ENCODE measurements at places on chromosomes 2 and 18. TPM values are rescaled to one million over a fixed set of nuclear protein-coding genes. Genes with fewer than 3 reads are reported as not detected.

The ACTG2 gene
- 4.6 TPM for polyA plus RNA-seq

- DNase-seq, result no peak
These were observed 51.2 kb downstream of the MYO3B start for GRCh38 chr2:170229125-170229524.

DNA sequence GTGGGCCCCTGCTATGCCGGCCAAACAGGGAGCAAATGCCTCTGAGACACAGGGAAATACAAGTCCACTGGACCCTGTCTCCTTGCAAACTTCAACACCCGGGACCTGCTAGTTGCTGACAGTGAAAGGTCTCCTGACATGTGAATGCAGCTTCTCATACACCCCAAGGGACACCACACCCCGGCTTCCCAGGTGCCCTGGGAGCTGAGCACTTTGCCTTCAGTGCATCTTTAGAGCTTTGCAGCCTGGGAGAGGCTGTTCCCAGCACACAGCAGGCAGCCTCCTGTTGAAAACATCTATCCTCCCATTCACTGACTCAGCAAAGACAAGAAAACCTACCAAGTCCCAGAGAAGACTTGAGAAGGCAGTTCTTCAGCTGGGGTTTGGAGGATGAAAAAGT is 143.4 kb downstream of the COL6A3 start:
- DNase-seq, result no peak

The TMEM163 gene
- polyA plus RNA-seq, result 2.1 TPM

DNA sequence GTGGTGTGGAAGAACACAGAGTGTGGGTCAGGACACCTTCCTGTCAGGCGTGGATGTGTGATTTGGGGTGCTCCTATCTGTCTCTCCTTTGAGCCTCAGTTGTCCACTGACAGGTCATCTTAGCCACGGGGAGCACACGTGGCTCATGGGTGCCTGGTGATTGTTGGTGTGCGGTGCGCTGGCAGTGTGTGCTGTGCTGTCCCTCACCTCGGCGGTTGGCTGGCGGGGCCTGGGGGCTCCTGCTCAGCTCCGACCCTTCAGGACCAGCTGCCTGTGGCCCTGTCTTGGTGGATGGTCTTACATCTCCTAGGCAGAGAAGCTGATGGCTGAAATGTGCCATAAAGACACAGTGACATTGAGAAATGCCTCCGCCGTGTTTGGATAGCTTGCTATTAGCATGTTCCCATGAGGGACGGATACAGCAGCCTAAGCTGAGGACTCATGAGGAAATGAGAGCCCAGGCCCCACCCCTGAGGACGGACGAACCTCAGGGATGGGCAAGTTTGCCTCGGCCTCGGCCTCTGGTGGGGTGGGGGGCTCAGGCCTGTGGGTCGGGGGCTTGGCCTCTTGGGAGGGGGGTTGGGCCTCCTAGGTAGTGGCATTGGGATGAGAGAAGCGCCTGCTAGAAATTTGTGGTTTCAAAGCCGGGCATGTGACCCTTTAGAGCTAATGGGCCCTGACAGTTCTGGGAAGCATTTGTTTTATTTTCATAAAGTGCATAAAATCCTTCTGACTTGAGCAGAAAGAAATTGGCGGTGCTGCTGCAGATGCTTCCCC is 20.3 kb upstream of the ASB1 start:
- DNase-seq, result no peak

DNA sequence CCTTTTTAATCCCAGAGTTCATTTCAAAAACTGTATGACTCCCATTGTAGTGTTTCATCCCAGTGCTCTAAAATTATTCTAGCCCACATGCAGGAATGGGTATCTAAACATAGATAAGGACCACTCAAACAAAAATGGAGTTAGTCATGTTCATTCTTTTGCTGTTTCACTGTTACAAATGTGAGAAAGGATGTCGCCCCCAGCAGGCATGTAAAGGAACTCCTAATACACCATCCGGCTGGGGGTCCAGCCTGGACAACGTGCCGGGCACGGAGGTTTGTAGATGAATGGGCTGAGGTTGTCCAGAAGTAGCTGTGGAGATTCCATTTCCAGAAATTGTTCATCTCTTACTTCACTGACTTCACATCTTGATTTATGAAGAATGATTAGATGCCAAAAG is 101.9 kb upstream of the RAB12 start:
- DNase-seq, result no peak

GRCh38 chr2:231970461-231970860 is 8.9 kb downstream of the DIS3L2 start:
- DNase-seq, result no peak

DNA sequence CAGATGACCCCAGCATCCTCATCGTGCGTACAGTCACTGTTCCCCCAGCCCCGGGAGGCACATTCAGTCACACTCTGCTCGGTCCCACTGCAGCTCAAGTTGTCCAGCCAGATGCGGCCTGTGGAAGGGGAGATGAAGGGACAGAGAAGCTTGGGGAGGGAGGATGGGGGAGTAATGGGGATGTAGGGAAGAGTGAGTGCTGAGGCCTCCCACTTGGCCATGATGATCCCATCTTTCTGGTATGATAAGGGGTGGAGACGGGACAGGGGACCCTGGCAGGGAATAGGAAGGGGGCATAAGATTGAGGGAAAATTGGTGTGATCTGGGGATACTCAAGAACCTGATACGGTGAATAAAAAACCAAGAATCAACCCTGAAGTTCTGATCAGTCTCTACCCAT is 3.5 kb downstream of the LOXL3 start:
- DNase-seq, result no peak

The NYAP2 gene
- 0.37 TPM for polyA plus RNA-seq
